Amniotic stem cell (primary cell): ENCODE measurements at places on chromosomes 1 and 21.
A peak's percentile ranks its signal among the peaks of the same experiment; 100 is the strongest.

- no peak for DNase-seq
Observed at GRCh38 chr1:153355445-153356071, 2.1 kb upstream of the S100A9 start.

DNA sequence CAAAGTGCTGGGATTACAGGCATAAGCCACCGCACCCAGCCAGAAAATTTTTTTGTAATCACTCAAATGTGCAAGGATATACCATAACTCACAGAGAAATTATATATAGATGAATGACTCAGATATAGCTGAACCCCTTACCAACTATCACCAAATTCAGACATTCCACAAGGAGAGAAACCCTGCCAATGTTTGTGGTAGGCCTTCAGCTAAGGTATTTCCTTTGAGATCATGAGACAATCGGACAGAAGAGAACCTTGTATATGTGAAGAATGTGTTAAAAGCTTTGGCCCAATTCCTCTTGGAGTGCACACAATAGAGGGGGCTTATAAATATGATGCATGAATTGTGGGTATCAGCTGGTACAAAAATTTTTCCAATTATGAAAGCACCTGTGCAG lies 50.7 kb downstream of the ZNF684 start:
- no peak for DNase-seq

DNA sequence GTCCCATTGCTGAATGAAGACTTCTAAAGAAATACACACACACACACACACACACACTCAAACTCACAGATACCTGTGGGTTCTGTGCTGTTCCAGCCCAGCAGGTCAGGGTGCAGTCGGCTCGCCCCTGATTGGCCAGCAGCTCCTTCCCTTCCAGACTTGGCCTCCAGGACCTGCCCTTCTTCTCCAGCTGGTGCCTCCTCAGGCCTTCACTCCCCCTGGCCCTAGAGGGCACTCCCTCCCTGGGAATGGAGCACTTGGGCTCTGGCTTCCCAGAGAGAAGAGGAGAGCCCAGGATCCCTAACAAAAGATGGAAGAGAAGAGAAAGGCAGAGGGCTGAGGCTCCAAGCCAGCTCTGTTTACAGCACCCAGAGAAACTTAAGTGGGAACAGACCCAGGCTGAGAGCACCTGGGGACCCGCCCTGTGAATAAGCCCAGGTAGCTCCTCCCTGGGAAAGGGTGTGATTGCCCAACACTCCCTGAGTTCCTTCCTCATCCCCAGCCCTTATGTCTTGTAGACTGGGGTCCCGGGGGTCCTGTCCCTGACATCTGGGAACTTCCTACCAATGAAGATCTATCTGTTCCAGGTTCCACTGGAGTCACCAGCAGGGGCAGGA lies at the start of gene PGLYRP3:
Gene PGLYRP3 (minus strand): TSS at position 383 of the 617 bp plus-strand sequence. CDS start 2,287 bp downstream, outside the sequence.
- DNase-seq = no peak

DNA sequence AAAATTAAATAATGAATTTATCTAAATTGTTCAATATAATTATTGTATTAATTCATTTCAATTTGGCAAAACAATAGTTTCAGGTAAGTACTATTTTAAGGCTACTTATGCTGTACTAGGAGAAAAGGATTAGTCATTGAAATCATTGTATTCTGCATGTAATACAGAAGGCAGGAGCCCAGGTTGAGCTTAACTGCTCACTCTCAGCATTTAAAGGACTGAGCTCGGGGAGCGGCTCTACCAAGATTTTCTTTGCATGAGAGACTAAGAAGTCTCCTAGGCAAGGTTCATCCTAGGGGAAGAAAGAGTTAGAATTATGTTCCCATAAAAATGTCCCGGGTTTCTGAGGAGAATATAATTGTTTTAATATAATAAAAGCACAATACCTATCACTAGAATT lies 112.5 kb downstream of the CYYR1 start:
- no peak for DNase-seq

DNA sequence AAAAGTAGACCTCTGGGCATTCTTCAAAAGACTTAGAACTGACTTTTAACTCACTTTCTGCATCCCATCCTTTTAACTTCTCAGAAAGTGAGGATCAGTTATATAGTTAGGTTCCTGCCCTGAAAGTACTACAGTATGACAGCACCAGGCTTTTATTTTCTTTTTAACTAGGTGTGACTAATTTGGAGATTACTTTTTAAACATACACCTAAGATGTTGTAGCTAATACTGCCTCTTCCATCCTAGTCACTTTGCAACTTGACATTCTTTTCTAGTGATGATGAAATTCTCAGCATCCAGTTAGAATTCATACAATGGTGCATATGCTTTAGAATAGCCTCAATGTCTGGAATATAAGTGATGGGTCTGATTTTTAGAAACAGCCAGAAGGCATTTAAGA lies 24.6 kb downstream of the RUNX1 start:
- no peak for DNase-seq

DNA sequence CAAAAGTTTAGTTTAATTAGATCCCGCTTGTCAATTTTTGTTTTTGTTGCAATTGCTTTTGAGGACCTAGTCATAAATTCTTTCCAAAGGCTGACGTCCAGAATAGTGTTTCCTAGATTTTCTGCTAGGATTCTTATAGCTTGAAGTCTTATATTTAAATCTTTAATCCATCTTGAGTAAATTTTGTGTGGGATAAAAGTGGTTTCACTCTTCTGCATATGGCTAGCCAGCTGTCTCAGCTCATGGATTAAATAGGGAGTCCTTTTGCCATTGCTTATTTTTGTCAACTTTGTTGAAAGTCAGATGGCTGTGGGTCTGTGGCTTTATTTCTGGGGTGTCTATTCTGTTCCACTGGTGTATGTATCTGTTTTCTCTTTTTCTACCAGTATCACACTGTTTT lies 801.3 kb upstream of the ADGRL4 start:
- DNase-seq = no peak

DNA sequence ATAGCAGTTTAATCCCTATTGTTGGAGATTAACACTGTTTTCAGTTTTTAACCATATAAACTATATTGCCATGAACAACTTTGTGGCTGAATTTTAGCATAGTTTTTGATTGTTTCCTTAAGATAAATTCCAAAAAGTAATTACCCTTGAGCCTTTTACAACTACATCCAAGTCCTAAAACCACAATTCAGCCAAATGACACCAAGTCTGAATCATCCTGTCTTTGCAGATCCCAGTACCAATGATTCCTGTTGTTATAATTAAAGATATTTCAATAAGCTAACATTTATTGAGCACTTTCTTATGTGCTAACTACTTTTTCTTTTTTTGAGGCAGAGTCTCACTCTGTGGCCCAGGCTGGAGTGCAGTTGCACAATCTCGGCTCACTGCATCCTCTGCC lies 35.6 kb downstream of the IL23R start:
- DNase-seq = no peak

DNA sequence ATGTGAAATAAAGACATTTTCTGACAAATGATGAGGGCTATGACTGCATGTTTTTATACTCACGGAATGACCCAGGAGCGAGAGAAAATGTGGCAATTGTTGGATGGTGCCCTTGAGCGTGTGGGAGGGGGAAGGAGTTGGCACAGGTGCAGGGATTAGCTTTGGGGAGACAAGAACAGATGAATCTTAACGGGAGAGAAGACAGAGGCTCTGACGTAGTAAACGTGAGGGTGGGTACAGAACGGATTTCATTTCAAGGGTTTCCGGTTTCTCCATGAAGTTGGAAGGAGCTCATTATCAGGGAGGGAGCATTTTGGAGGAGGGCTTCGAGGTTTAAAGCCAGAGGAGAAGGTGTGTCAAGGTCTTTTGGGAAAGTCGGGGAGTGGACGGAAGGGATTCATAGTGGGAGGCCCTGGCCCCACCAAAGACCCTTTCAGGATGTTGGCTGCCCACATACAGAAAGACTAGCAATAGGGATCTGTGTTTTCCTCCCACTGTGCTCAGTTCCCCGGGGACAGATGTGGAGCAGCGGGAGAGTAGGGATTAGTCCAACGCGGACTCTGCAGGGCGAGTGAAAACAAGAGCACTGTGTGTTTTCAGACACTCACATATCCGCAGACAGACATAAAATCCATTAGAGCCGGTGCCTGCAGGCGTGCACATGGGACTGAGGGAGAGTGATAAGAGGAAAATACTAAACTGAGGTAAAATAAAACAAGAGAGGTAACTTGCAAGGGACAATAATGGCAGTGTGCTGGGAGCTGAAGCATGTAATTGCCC lies 584.1 kb downstream of the AJAP1 start:
- DNase-seq = no peak

DNA sequence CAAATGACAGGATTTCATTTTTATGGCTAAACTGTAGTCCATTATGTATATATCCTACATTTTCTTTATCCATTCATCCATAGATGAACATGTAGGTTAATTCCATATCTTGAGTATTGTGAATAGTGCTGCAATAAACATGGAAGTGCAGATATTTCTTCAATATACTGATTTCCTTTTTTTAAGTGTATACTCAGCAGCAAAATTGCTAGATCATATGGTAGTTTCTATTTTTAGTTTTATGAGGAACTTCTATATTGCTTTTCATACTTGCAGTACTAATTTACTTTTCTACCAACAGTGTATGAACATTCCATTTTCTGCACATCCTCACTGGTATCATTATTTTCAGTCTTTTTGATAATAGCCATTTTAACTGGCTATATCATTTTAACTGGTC lies 30.1 kb downstream of the OR10J5 start:
- DNase-seq = no peak

DNA sequence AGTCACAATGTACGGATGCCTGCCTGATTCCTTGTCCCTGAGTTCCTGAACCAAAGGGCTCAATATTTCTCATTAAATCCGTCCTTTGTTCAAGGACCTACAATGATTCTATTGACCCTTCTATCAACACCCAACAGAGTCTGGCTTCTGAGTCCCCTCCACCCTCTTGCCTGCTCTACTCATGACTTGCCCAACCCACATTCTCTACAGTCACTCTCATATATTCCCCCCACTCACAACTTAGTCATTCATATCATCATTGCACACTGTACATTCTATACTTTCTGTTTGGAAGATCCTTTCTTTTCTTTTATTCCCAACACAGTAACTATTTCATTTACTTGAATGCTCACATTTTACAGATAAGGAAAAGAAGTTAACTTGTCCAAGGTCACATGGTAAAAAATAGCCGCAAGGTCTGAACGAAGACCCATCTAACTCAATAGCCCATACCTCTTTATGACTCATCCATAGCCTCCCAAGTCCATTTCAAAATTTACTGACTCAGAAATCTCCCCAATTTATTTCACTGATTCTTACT lies 3.6 kb downstream of the OTUD7B start:
- no peak for DNase-seq

GRCh38 chr1:219347921-219348391 lies 174.3 kb downstream of the LYPLAL1 start:
- no peak for DNase-seq

DNA sequence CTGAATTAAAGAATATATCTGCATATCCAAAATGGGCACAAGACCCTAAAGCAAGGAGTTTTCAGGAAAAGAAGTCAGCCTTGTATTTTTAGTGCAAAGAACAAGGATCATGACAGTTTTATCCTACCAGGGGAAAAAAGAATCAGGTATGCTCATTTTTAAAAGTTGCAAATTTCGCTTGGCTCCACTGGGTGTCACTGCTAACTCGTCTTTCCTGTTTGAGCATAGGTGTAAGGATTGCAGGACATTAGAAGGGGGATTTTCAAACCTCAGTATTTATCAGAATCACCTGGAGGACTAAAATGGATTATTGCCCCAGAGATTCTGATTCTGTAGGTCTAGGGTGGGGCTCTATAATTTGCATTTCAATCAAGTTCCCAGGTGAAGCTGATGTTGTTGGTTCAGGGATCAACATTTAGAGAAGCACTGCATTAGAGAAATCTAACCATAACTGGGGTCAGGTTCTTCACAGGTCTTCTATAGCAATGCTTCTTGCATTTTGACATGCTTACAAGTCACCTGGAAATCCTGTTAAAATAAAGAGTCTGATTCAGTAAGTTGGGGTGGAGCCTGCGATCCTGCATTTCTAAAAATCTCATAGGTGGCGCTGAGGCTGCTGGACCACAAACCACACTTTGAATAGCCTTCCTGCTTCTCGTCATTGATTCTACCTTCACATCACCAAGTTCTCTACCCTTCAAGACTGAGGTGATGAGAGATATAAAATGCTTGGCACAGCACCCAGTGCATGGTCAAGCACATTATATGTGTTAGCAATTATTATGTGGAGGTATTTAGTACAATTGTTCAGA lies 39.6 kb downstream of the NUF2 start:
- DNase-seq = no peak

DNA sequence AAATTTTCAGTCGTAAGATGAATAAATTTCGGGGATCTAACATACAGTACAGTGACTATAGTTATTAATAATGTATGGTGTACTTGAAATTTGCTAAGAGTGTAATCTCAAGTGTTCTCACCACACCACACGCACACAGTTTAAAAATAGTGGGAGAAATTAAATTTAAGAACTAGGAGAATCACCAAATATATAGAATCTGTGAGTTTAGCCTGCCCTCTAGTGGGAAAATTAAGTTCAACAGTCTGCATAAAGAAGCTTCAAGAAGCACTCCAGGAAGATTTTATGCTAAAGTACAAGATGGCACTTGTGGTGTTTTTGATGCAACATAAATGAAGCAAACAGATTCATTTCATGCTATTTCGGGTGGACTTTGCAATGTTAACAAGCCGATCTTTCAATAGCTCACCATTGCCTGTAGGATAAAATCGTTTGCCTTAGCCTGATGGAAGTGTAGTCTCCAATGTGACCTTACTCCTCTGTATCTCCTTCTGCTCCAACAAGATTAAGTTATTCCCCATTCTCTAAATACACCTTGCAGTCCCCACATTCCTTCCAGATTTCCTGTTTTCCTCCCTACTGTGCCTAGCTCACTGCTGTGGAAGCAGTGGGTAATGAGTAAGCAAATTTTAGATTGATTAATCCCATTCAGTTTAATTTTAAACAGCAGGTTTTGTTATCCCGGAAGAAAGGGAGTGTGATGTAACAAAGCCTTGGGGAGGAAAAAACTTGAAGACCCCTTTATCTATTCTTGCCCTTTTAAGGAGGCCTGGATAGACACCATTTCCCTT lies 8.7 kb upstream of the PIK3C2B start:
- DNase-seq = peak; percentile 43

DNA sequence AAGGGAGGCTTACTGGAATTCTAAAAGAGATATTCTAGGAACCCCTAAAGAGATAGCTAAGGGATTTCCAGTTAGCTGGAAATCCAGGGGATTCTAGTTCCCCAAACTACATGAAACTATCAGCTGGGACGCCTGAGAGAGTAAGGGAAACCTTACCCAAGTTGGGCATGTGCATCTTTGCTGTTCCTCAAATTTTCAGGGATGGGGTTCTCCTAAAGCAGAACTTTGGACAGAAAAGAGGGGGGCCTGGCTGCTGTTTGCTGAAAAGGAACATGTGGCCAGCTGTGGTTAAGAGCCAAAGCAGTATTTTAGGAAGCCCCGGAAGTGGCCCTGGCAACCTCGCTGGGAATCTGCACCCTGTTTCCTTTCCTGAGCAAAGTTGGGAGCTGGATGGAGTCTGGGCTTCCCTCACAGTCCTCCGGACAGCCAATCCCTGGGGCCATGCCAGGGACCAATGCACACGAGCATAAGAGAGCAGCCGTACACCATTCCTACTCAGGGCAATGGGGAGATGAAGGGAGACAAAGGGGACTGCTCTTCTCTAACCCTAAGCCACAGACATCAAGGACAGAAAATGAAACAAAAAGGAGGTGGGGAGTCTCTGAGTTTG lies 154.3 kb downstream of the PLXNA2 start:
- no peak for DNase-seq

- no peak for DNase-seq
Observed at GRCh38 chr1:48681476-48682305, 95.0 kb downstream of the BEND5 start.

GRCh38 chr1:46062651-46063319 lies 69.6 kb downstream of the PIK3R3 start:
- no peak for DNase-seq

GRCh38 chr1:71413441-71414175 lies 332.8 kb upstream of the ZRANB2 start:
- DNase-seq = no peak

- DNase-seq = no peak
Observed at GRCh38 chr1:30758785-30759380, 1.3 kb upstream of the LAPTM5 start.
